ENCODE measurements at places on chromosomes 2 and 18.
A peak's percentile ranks its signal among the peaks of the same experiment; 100 is the strongest.

- peak; percentile 56 for DNase-seq
These were observed 7.8 kb downstream of the EHD3 start for GRCh38 chr2:31241625-31242270.

- no peak for DNase-seq
These were observed 7.9 kb downstream of the PCBP1 start for GRCh38 chr2:70094978-70095719.

DNA sequence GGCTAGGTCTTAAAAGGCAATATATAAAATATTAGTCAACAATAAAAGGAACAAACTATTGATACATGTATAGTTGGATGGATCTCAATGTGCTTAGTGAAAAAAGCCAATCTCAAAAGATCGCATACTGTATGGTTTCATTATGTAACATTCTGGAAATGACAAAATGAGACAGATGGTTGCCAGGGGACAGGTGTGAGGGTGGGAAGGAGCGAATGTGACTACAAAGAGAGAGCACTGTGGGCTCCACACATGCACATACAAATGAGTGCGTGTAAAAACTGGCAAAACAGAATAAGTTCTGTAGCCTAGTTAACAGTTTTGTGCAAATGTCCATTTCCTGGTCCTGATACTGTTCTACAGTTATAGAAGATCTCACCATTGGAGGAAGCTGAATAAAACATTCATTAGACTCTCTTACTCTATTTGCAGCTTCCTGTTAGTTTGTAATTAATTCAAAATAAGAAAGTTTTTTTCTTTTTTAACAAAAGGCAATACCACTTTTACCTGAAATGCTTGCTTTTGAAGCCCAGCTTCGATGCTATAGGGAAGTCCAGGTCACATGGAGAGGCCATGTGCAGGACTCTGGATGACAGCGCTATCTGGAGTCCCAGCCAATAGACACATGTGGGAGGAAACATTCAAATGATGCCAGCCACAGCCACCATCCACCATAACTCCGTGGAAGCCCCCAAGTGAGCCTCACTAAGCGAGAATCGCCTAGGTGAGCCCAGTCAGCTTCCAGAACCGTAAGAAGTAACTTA is 21.0 kb upstream of the C2orf80 start:
- no peak for DNase-seq

DNA sequence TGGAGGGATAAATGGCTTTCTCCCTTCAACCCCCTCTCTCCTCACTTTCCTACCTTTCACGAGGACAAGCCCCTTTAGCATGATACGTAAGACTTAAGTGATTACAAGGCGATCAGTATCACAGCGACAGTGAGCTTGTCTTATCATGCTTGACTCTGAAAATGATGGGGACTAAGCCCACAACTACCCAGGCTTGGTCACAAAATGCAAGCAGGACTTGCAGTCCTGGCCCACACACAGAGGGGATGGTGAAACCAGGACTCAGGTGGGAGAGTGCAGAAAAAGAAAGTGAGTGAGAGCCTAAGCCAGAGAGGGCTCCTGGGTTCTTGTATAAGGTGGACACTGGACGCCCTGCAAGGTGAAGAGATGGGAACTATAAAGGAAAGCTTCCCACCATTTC is 95.7 kb upstream of the ARL4C start:
- DNase-seq: no peak

- no peak for DNase-seq
These were observed 3.4 kb downstream of the HDLBP start for GRCh38 chr2:241312082-241312481.

- no peak for DNase-seq
These were observed 10.1 kb upstream of the MAL start for GRCh38 chr2:95015261-95015912.

DNA sequence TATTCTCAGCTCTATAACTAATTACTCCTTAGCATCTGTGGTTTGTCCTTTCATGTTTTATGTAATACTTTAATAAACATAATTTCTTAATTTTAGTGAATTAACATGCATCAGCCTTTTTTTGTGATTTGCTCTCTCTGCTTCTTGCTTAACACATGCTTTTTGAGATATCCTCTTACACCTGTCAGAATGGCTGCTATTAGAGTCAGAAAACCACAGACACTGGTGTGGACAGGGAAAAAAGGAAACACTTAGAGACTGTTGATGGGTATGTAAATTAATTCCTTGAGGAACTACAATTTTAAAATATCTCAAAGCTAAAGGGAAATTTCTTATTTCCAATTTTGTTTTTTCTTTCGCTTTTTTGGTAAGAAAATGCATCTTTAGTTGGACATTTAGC is 549.0 kb downstream of the ZNF804A start:
- peak; percentile 2 for DNase-seq

GRCh38 chr2:42095923-42096408 is 48.1 kb downstream of the PKDCC start:
- peak; percentile 74 for DNase-seq

DNA sequence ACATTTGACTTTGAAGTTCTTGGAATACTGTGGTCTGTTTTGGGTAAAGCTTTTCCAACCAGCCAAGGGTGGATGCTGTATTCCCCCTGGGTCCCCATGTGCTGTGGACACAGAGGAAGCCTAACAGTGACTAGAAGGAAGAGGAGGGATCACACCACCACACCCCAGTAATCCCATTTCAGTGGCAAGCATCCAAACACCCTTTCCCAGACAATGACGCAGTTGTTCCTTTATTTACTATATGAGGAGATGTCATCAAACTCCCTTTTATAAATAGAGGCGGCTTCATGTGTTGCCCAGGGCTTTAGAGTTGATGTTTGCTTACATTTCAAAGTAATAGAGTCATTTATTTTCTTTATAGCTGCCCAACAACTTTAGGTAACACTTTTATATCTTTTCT is 959.4 kb upstream of the GYPC start:
- no peak for DNase-seq

- no peak for DNase-seq
These were observed 185.1 kb upstream of the HAAO start for GRCh38 chr2:42977270-42978174.

DNA sequence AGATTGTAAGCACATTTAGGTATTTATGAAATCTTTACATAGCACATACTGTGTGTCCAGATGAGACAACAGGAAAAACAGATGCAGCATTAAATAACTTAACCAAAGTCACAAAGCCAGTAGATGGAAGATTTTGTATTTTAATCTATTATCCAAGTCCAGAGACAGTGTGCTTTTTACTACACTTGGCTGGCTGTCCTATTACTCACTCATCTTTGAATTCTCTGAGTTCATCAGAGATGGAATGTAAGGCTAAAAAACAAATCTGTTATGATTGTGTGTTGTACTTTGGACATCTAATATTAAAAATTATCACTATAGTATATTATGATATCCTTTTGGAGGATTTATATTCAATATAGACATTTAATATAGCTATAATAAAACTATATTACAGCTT is 1189.4 kb downstream of the DSC3 start:
- no peak for DNase-seq

GRCh38 chr2:109377976-109378375 is 235.8 kb downstream of the SEPTIN10 start:
- no peak for DNase-seq

- peak; percentile 42 for DNase-seq
These were observed 516.7 kb downstream of the NR4A2 start for GRCh38 chr2:155815851-155816250.

DNA sequence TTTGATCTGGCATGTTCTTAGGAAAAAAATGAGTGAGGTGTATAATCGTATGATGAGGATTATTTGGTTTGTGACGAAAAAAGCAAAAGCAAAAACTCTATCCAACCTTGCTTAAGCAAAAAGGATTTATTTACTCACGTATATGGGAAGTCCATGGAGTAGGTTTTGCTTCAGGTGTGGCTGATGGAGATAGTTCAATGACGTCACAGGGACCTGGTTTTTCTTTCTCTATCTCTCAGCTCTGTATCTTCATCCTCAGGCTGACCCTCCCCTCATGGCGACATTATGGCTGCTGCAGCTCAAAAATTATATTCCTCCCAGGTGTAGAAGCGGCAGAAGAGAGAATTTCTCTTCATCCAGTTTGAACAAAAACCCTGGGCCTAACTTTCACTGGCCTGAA is 8.9 kb downstream of the TMSB10 start:
- DNase-seq: no peak

DNA sequence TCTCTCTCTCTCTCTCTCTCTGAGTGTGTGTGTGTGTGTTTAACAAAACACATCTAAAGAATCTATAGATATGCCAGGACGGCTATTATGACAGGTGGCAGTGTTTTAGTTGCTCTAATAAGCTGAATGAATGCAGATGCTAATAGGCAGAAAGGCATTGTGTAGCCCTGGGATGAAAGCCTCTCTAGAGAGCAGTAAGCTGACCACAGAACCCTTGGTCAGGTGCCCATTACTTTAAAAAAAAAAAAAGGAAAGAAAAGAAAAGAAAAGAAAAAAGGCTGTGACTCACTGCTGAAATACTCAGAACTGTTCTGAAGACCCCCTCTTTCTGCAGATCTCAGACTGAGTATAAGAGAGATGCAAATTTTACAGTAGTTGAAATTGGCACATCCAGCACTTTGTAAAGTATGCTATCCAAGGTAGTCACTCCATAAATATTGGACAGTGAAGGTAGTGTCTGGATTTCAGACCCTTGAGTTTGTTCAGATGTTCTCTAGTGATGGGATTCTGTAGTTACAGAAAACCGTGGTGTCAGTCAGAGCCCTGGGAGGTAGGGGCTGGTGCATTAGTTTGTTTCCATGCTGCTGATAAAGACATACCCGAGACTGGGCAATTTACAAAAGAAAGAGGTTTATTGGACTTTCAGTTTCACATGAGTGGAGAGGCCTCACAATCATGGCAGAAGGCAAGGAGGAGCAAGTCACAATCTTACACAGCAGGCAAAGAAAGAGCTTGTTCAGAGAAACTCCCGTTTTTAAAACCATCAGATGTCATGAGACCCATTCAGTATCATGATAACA is 30.9 kb downstream of the OSBPL6 start:
- peak; percentile 3 for DNase-seq

GRCh38 chr18:9507565-9508088 is 32.3 kb downstream of the RALBP1 start:
- DNase-seq: no peak

GRCh38 chr2:48725696-48726494 is 29.6 kb downstream of the LHCGR start:
- no peak for DNase-seq

DNA sequence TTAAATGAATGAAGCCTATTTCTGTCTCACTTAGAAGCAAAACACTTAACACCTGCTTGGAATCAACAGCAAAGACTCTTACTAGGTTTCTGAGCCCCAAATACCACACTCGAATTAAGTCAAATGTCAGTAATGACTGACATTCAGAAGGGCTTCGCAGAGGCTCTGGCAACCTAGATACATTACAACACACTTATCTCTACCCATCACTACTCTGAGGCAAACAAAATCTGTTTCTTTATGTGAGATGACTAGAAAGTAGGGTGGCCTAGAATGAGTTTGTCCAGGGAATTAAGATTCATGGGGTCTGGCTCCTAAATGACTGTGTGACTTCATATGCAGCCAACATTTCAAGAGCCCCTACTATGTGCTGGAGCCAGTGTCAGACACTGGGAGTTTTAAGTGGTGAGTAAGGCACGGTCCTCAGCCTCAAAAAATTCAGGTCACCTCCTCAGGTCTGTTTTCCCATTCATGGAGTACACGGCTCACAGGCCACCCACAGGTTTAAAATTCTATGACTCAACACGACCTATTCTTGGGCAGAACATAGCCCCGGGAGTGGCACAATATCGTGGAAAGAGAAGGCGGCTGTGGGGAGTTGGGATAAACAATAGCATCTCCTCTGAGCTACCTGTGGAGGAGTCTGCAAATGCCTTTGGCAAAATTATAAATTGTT is 150.3 kb upstream of the ZFP36L2 start:
- DNase-seq: no peak

Data from NCI-H69 (cell line).